Left renal cortex interstitium (tissue), 4 donors: ENCODE measurements at places on chromosomes 2 and 18.

- no peak for DNase-seq
Observed at GRCh38 chr2:191441496-191442214, 196.5 kb downstream of the MYO1B start.

DNA sequence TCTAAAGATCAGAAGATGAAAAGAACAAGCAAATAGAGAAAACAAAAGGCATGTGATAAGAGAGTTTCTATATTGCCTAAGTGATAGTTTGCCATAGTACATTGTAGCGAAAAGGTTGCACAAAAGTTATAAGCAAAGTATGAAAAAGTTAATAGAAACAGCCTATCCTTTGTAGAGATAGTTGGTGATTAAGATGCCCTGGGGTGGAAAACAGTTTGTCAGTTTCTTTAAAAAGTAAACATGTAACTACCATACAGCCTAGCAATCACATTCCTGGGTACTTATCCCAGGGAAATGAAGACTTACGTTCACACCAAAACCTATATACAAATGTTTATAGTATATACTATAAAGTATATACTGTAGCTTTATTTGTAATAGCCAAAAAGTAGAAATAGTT is 16.9 kb upstream of the DAPL1 start:
- no peak for DNase-seq

DNA sequence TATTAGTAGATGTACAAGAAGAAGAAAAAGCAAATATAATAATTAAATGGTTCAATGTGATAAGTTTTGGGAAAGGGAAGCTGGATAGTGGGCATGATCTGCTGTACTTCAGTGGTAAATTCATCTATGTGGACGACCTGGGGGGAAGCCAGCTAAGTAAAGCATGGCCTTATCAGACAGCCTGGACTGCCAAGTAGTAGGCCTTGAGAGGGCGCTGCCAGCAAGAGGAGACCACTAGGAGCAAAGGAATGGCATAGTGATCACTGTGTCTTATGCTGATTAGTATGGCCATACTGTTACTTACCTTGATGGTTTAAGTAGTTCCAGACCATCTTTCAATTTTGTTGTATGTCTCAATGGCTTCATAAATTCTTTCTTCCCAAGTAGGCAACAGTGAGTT is 287.6 kb downstream of the SETBP1 start:
- no peak for DNase-seq

GRCh38 chr2:74441690-74442482 is at the start of gene RTKN:
RTKN (minus strand) TSS chr2:74441937; CDS start chr2:74441816, 121 bp downstream.
- DNase-seq, result no peak

- DNase-seq, result no peak
Observed at GRCh38 chr2:121502246-121502645, 28.4 kb upstream of the RNU4ATAC start.

- peak; percentile 88 for DNase-seq
Observed at GRCh38 chr2:15939854-15940660, at the start of gene MYCN. MYCN (plus strand) TSS chr2:15940550; CDS start chr2:15942065, 1,515 bp downstream.

GRCh38 chr18:48838921-48839818 is 111.6 kb downstream of the SMAD7 start:
- no peak for DNase-seq

- no peak for DNase-seq
Observed at GRCh38 chr18:13070460-13070859, 79.3 kb downstream of the CEP192 start.

DNA sequence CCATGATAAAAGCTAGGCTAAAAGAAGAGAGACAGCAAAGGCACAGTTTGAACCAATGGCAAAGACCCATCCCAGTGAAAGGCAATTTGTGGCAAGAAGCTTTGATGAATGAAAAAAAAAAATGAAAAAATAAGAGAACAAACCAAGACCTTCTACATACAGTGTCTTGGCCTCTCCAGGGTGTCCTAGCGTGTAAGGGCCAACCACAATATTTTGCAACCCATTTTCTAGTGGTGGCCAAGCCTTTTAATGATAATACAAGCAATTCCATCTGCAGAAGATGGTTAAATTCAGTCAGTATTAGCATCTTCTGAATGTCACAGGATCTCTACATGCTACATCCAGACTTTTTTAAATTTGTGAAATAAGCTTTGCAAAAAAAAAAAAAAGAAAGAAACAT is 270.4 kb downstream of the LRATD1 start:
- no peak for DNase-seq

- no peak for DNase-seq
Observed at GRCh38 chr2:17101091-17101490, 417.1 kb downstream of the RAD51AP2 start.

DNA sequence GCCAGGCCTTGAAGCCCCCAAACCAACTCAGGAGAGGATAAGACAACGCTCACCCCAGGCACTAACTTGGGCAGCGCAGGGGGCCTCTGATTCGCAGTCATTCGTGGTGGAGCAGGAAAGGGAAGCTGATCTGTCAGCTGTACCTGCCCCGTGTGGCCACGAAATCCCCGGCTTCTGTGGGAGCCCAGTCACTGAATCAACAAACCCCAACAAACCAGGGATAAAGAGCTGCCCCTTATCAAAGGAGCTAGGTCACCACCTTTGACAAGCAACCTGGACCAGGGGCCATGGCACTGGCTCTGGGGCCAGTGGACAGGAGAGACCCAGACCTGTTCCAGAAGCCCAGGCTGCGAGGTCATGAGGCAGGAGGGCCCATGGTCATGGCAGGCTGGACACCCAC is 14.5 kb downstream of the SDC1 start:
- no peak for DNase-seq

DNA sequence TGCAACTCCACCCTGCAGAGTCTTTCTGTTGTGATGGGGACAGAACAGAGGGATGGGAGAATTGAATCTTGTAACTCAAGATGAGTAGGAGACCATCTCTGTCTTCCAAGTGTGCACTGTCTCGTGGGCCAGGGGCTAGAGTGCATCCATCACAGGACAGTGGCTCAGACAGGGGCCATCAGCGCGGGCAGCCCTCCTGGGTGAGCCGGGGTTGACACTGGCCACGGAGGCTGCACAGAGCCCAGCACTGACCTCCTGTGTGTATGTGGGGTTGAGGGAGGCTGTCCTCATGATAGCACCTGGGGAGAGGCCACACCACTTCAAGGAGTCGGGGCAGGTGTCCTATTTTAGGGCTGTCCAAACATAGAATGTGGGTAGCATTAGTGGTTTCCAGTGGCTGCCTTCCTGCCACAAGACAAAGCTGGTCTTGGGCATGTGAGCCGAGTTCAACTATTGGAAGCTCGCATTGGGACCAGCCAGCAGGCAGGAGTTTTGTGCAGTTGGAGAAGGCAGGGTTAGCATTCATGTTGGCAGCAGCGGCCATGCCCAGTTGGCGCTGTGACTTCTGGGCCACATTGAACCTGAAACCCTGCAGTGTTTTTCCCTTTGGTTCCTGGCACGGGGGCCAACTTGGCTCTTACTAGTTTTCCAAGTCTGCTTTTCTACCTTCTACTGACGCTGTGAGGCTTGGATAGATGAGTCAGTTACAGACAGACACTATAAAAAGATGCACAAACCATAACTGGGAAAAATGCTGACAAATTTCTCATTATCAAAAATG is 45.3 kb downstream of the ACOXL start:
- DNase-seq, result no peak

GRCh38 chr2:8389431-8390108 is 292.3 kb upstream of the ID2 start:
- no peak for DNase-seq

DNA sequence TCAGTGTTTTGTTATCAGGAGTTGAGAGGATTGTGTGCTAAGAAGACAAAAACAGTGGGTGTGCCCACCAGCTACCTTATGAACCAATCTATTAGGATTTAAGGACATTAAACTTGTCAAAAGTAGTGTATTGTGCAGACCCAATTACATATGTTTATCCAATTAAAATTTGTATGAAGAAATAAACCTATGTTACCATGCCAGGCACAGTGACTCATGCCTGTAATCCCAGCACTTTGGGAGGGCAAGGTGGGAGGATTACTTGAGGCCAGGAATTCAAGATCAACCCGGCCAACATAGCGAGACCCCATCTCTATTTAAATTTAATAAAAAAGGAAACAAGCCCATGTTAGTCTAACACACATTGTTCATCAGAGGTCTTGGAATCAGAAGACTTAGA is 162.2 kb downstream of the IRS1 start:
- no peak for DNase-seq

DNA sequence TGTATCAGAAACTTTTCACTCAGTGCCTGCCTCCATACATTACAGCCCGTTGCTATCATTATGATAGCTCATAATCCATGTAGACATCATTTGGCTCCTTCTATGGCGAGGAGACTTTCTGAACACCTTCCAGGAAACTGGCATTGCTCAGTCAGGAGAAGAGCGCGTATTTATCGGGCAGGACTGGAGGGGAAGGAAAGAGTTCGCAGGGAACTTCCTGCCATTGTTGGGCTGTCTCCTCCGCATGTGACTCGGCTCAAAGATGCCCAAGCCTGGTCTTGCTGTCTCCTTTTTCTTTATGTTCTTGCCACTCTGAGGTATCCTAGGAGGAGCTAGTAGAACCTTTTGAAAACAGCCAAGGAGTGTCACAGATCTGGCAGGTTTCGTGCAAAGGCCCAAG is 156.8 kb downstream of the CTIF start:
- no peak for DNase-seq

DNA sequence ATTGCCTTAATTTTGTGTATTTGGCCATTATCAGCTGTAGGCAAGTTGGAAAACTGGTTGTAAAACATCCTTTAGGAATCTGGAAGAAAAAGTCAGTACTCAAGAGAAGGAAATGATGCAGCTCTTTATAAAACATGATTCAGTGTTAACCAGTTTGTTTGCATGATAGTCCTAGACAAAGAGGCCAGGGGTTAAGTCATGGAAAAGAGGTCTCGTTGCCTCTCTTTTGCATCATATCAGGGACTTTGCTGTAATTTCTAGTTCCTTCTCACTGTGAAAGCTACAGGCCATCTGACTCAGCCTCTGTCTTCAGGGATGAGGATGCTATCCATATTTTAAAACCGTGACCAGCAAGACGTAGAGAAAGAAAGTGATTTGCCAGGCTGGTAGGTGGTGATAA is 38.0 kb downstream of the NPAS2 start:
- DNase-seq, result no peak
